CD4-positive, CD25-positive, alpha-beta regulatory T cell (primary cell): ENCODE measurements at places on chromosomes 5 and 9. TPM values are rescaled to one million over a fixed set of nuclear protein-coding genes. Genes with fewer than 3 reads are reported as not detected.
A peak's percentile ranks its signal among the peaks of the same experiment; 100 is the strongest.

DNA sequence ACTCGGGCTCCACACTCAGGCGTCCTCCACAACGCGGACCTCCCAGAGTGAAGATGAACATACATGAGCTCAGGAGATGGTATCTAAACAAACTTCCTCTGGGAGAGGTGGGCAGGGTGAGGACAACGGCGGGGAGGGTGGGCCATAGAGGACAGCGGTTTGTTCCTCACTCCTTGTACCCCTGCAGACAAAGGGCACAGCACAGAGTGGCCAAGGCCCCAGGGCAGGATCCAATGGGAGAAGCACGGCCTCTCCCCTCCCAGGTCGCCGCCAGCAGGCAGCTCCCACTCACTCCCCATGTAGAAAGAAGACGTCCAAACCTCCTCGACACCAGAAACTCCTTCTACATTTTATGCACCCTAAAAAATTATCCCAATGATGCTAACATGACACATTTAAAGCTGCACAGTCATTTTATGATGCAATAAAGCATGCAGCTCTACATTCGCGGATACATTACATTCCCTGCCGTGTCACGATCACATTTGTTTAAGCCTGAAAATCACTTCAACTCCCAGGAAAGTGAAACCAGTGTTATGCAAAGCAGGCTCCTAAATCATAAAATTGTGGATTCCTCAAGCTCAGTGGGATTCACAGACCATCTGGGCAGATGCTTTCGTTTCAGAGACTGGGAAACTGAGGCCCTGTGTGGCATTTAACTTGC lies 87.5 kb upstream of the SARDH start:
- DNase-seq: no peak
- no peaks in the 10 kb centered on the region for H3K4me1 ChIP-seq
- H3K27ac ChIP-seq: no peak overlapping the region
- H3K4me3 ChIP-seq: no peak overlapping the region
- no peaks in the 10 kb centered on the region for H3K27me3 ChIP-seq

The DENND1A gene
- total RNA-seq: 21.8 TPM

GRCh38 chr5:157267761-157268480 lies 2.0 kb downstream of the CYFIP2 start:
- H3K27me3 ChIP-seq: no peaks in the 10 kb centered on the region
- no peak for DNase-seq
- peaks cover 2% of the 10 kb centered on the region for H3K36me3 ChIP-seq
- H3K4me1 ChIP-seq: peaks cover 87% of the 10 kb centered on the region

The C5orf52 gene
- total RNA-seq: not detected

DNA sequence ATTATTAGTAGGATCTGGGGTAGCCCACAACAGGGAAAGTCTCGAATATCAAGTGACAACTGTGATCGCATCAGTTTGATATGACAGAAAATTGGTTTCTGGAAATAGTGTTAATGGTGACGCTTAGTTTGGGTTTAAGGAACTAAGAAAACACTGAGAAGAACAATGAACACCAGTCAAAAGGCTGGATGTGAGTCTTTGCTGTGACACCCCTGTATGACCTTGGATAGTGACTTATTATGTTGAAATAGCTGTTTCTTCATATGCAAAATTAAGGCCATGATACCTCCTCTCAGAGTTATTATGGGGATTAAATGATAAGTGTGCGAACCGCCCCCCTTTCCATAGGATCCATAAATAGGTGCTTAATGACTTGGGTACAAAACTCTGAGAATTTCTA lies 926 bp downstream of the DNAJC25 start:
- no peak overlapping the region for H3K27ac ChIP-seq
- H3K27me3 ChIP-seq: no peaks in the 10 kb centered on the region
- no peaks in the 10 kb centered on the region for H3K36me3 ChIP-seq
- H3K4me1 ChIP-seq: peaks cover 22% of the 10 kb centered on the region
- peak; percentile 9 for DNase-seq
- peak overlapping the region; percentile 74 for H3K4me3 ChIP-seq

- no peak overlapping the region for H3K27ac ChIP-seq
- no peaks in the 10 kb centered on the region for H3K27me3 ChIP-seq
- peaks cover 10% of the 10 kb centered on the region for H3K4me1 ChIP-seq
- peaks cover 23% of the 10 kb centered on the region for H3K36me3 ChIP-seq
- no peak for DNase-seq
These were observed 43.3 kb downstream of the CREBRF start for GRCh38 chr5:173099461-173099860.

- H3K27me3 ChIP-seq: no peaks in the 10 kb centered on the region
- DNase-seq: no peak
- H3K4me1 ChIP-seq: peaks cover 46% of the 10 kb centered on the region
- H3K4me3 ChIP-seq: peak overlapping the region; percentile 78
- H3K36me3 ChIP-seq: no peaks in the 10 kb centered on the region
These were observed 39.0 kb downstream of the PRKACG start for GRCh38 chr9:68974901-68975300.

The SLC23A1 gene
- not detected for total RNA-seq
